Glutamatergic neuron (in vitro differentiated cells): ENCODE measurements at places on chromosomes 11 and 22. TPM values are rescaled to one million over a fixed set of nuclear protein-coding genes. Genes with fewer than 3 reads are reported as not detected.

GRCh38 chr11:122754553-122755322 is 83.6 kb upstream of the CRTAM start:
- DNase-seq: no peak

- no peak for DNase-seq
Observed at GRCh38 chr11:35166369-35167360, 27.7 kb downstream of the CD44 start.

- DNase-seq: no peak
Observed at GRCh38 chr22:29872144-29872893, 10.7 kb upstream of the MTMR3 start.

DNA sequence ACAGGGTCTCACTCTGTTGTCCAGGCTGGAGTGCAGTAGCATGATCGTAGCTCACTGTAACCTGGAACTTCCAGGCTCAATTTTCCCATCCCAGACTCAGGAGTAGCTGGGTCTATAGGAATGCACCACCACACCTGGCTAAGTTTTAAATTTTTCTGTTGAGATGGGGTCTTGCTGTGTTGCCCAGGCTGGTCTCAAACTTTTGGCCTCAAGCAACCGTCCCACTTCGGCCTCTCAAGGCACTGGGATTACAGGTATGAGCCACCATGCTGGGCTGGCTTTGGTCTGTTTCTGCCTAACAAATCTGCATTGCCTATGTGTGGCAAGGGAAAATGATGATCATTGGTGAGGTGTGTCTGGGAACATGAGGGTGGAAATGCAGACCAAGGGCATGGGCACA is 59.3 kb upstream of the CLMP start:
- no peak for DNase-seq

DNA sequence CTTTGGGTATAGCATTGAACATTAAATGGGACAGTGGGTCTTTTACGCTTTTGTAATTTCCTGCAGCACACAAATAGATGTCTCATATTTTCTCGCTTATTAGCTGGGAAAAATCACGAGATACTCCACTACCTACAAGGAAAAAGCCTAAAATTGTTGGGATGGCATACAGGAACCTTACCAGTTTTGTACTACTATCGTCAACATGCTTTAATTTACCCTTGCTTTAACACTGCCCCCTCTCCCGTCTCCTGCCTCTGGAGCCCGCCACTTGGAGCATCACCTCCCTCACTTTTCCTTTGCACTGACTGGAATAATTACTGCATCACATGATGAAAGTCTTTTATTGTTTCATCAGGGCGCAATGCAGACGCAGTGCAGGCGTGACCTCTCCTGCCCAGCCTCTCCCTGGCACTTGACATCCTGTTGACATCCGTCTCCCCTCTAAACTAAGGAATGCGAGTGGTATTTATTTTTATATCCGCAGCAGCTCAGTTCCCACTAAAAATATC is 1.0 kb upstream of the FNBP4 start:
- peak; percentile 29 for DNase-seq

DNA sequence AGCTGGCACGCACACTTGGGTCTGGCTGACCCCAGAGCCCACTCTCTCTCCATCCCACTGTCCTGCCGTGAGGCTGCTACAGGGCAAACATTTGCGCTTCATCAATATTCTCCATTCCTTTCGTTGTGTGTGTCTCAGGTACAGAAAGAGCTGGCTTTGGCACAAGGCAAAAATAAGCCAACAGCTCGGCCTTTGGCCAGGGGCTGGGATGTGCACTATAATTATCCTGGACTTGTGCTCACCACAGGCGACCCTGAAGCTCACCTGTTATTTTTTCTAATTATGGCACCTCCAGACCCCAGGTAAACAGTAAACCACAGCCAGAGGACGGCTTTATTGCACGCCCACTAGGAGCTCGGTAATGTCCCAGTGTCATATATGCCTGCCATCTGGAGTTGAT is 10.9 kb downstream of the ZMAT5 start:
- DNase-seq: no peak

GRCh38 chr11:98952107-98952506 is 68.6 kb upstream of the CNTN5 start:
- DNase-seq: no peak

- no peak for DNase-seq
Observed at GRCh38 chr11:35614939-35615569, 3.2 kb upstream of the FJX1 start.

DNA sequence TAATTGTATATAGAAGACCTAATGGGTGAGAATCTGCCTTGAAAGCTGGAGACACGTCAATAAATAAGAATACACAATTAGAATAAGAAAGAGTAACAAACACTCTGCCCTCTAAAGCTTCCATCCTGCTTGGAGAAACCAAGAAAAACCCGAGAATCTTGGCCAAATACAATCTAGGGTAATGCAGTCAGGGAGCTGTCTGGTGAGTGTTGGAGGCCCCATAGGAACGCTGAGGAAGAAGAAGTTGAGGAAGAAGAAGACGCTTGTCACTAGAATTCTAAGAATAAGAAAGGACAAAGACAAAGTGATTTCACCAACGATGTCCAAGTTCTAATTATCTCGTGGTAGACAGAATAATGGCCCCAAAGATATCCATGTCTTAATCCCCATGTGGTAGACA is 4485.9 kb upstream of the OR11H1 start:
- no peak for DNase-seq

The ANKK1 gene
- total RNA-seq: not detected

The NLRP14 gene
- not detected for total RNA-seq
